ENCODE measurements at places on chromosomes 2 and 18. TPM values are rescaled to one million over a fixed set of nuclear protein-coding genes. Genes with fewer than 3 reads are reported as not detected.
A peak's percentile ranks its signal among the peaks of the same experiment; 100 is the strongest.

The MYL12B gene
- 259 TPM for total RNA-seq

- no peak for DNase-seq
Observed at GRCh38 chr18:13470516-13471197, 252.1 kb downstream of the LDLRAD4 start.

- DNase-seq, result no peak
Observed at GRCh38 chr2:189466656-189467055, 25.4 kb downstream of the WDR75 start.

The SLC30A3 gene
- total RNA-seq, result 0.78 TPM

- no peak for DNase-seq
Observed at GRCh38 chr18:73879766-73880165, 267.9 kb downstream of the FBXO15 start.

The UPP2 gene
- not detected for total RNA-seq

GRCh38 chr18:69813559-69813958 lies 134.1 kb downstream of the CD226 start:
- DNase-seq, result no peak

The CFC1 gene
- not detected for total RNA-seq

DNA sequence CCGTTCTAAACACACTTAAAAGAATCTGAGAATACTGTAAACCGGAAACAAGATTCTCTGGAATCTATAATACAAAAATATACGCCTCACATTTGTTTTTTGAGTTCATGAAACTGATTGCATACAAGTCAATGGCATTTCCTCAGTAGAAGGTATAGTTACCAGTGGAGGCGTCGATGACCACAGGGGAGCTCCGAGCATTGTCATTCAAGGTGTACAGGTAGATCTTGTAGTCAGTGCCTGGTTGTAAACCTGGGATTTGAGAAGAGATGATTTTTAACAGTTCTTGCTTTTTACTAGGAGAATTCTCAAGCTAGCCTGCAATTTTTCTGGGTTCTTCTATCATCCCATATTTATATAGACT lies 60.4 kb downstream of the FN1 start:
- no peak for DNase-seq

- DNase-seq, result no peak
Observed at GRCh38 chr2:110955556-110955955, 165.2 kb upstream of the BCL2L11 start.

GRCh38 chr2:74851191-74851566 lies 17.3 kb downstream of the HK2 start:
- DNase-seq, result no peak

The MEX3C gene
- 31.7 TPM for total RNA-seq

The SPHKAP gene
- total RNA-seq, result not detected

DNA sequence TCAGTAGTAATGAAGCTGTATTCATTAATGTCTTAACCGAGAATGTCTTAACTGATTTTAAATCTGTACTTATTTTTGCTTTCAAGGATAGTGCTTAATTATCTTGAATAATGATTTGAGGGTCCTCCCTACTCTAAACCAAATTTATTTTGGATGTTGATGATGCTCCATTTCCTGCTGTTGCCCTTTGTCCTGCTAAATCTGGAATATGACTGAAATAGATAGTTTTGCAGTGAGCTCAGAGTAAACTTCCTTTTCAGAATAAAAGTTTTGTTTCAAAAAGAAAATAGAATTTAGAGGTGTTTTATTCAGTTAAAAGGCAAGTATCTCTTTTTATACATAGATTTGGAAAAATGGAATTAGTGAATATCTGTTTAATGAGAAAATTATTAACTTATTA lies 8.1 kb downstream of the NBEAL1 start:
- DNase-seq, result no peak

GRCh38 chr2:174014699-174015070 lies 49.5 kb upstream of the SP3 start:
- no peak for DNase-seq

GRCh38 chr2:28581312-28581711 lies 85.5 kb downstream of the PLB1 start:
- no peak for DNase-seq

The ADD2 gene
- 1.7 TPM for total RNA-seq

The SLC38A11 gene
- total RNA-seq, result 1.1 TPM

- peak; percentile 64 for DNase-seq
Observed at GRCh38 chr2:72144632-72145288, 2.9 kb downstream of the CYP26B1 start.

DNA sequence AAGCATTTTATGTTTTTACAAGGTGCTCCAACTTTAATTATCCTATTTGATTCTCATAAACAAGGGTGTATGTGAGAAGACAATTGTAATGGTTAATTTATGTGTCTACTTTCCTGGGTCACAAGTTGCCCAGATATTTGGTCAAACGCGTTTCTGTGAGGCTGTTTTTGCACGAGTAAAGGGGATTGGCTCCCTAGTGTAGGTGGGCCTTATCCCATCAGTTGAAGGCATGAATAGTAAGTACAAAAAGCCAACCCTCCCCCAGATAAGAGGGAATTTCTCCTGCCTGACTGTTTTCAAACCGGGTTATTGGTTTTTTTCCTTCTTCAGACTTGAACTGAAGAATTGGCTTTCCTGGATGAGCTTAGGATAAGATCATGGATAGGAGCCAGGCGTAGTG lies 224.0 kb upstream of the NCKAP5 start:
- no peak for DNase-seq

The DSG4 gene
- not detected for total RNA-seq

The UGT1A6 gene
- not detected for total RNA-seq

The HS6ST1 gene
- total RNA-seq, result 14.7 TPM

The AP1S3 gene
- total RNA-seq, result 2.0 TPM

The NTSR2 gene
- total RNA-seq, result not detected

The PLCD4 gene
- 1.6 TPM for total RNA-seq

The CCDC178 gene
- 1.9 TPM for total RNA-seq

The ALPI gene
- total RNA-seq, result not detected

DNA sequence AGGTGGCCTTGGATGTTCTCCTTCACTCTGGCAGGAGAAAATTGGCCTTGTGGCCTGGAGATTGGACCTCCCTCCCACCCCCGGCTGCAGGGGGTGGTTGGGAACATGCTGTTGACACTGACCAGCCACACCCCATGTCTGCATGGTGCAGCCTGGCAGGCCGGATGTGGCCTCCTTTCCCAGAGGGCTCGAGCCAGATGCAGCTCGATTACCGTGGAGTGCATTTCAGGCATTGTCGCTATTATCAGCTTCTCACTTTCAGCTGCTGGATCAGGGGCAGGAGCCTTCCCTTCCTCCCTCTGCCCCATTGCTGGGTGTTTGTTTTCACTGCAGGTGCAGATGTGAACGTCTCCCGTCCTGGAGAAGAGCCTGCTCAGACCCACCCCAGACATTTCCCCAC lies 211.0 kb upstream of the SIX2 start:
- no peak for DNase-seq

GRCh38 chr2:240143276-240143675 lies 2.8 kb upstream of the OTOS start:
- peak; percentile 38 for DNase-seq

DNA sequence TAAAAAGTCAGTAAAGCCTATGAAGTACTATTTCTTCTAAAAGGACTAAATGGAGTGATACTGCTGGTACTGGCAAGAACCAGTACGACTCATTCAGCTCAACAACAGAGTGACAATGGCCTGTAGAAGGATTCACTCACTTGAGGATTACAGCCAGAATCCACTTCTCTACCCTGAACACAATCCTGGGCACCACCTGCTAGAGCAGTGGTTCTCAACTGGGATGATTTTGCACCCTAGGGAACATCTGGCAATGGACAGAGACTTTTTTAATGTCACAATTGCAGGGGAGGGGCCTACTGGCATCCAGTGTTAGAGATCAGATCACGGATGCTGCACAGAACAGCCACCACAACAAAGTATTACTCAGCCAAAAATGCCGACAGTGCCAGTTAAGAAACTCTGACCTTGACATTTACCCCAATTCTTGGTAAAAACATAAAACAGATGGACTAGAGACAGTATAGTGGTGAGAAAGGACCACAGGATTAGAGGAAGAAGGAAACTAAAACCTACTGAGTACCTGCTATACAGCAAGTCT lies 5.0 kb downstream of the SPIRE1 start:
- no peak for DNase-seq

DNA sequence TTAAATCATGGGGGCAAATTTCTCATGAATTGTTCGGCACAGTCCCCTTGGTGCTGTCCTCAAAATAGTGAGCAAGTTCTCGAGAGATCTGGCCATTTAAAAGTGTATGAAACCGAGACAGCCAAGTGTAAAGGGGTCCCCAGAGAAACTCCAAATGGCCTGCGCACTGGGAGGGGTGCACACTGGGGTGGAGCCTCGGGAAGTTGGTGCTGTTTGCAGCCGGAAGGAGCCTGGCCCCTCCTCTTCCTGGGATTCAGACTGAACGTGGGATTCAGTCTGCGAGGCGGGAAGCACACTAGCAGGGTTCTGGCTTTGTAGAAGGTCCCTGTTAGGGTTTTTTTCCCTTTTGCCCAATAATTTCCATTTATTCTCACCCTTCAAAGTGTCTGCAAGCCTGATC lies 48.8 kb downstream of the RABL2A start:
- DNase-seq, result no peak

DNA sequence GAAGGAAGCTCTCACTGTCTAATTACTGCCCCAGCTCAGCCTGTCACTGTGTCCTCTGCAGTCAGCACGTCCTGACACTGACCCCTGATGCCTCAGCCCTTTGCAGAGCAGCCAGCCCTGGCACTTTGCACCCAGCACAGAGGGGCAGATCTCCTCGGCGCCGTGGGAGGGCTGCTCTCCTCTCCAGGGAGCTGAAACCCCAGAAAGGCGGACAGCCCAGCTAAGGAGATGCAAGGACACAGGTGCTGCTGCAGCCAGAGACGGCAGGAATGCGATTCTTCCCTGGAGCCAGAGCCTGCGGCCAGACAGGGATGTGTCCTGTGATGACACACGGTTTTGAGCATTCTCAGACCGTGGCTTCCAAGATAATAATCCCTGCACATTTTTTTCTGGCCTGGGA lies 34.5 kb upstream of the SIX3 start:
- no peak for DNase-seq

GRCh38 chr2:203592470-203592869 lies 57.4 kb upstream of the RAPH1 start:
- DNase-seq, result no peak

GRCh38 chr2:223747392-223748042 lies 89.9 kb downstream of the AP1S3 start:
- no peak for DNase-seq

The MALT1 gene
- total RNA-seq, result 27.4 TPM

The SLC4A1AP gene
- total RNA-seq, result 19.7 TPM

DNA sequence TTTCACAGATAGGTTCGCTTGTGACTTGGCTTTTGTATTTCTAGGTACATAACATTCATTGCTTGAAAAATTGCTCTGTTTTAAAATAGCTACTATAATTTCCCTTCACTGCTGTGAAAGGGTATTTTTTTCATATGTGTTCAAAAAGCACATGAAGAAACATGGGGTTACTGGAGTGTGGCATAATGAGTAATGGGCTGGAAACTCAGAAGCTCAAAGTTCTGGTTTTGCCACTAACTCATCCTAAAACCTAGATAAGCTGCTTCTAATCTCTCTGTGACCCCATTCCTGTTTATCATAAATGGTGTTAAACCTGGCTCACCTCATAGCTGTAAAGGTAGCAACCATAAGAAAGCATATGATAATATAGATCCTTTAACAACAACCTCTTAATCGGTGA lies 319.3 kb downstream of the PTPRM start:
- no peak for DNase-seq

GRCh38 chr2:240481720-240482119 lies 46.3 kb downstream of the GPC1 start:
- peak; percentile 69 for DNase-seq

The HRH4 gene
- 0.15 TPM for total RNA-seq

Measured in aorta (tissue), 5 donors.